ENCODE measurements at places on chromosomes 6 and 20. TPM values are rescaled to one million over a fixed set of nuclear protein-coding genes. Genes with fewer than 3 reads are reported as not detected.

ZSCAN31 gene
- 11.9 TPM for polyA plus RNA-seq

NMBR gene
- polyA plus RNA-seq: 0.29 TPM

DNA sequence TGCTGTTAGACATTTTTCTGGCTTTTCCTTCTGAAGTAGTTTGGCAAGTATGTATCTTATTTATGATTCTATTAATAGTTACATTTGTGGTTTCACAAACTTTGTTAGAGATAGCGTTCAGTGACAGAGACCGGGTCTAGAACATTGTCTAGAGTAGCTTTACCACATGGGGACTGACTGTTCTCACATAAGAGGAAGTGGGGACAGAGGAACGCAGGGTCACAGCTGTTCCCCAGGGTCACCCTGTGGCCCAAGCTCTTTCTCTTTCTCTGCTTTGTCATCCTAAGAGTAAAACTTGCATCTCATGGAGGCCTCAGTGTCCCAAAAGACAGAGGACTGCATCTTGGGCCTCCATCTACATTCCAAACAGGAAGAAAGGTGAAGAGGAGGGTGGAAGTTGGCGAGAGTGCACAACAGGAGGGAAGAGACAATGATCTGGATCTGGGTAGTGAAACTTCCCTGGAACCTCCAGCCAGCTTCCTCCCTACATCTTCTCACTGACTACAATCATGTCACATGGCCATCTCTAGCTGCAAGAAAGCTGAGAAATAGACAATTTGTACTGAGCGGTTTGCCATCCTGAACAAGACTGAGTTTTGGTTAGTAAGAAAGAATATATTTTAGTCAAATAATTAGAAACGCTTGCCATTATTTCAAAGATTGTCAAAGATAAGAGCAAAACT, 645.8 kb upstream of the ARID1B start:
- no peak for DNase-seq

DNA sequence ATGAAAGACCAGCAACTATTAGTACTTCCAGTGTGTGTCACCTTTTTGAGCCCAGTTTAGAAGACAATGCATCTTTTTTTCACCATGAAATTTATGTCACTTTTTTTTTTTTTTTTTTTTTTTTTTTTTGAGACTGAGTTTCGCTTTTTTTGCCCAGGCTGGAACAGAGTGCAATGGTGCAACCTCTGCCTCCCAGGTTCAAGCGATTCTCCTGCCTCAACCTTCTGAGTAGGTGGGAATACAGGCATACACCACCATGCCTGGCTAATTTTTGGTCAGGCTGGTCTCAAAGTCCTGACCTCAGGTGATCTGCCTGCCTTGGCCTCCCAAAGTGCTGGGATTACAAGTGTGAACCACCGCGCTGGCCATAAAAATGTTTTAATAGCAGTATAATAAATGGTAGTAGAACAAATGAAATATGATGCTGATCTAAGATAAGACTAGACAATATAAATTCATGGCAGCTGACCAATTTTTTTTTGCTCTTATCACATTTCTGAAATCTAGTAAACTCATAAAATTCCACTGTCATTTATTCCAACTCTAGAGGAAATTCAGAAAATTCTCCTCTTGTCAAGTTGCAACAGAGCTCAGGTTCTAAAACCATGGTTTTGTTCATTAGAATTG, 21.3 kb downstream of the NHSL1 start:
- no peak for DNase-seq

- no peak for DNase-seq
Observed at GRCh38 chr6:71277926-71278600, 10.5 kb upstream of the OGFRL1 start.

DNA sequence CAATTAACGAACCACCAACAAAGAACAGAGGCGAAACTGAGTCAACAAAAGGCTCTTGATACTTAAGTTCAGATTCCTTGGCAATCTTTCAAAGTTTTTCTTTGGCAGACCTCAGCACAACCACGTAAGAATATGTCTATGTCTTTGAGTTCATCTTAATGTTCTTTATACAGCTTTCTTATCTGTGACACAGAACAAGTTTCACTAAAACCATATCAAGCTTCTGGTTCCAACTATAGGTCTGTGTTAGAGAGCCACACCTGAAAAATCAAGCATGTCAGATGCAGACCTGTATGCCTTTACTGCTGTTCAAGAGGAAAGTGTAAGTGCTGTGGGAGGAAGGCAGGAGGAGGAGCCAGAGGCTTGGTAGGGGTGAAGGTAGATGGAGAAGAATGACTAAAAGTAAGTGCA, 271.3 kb downstream of the KHDC1L start:
- no peak for DNase-seq

- no peak for DNase-seq
Observed at GRCh38 chr6:158861686-158862381, 42.7 kb upstream of the EZR start.

DNA sequence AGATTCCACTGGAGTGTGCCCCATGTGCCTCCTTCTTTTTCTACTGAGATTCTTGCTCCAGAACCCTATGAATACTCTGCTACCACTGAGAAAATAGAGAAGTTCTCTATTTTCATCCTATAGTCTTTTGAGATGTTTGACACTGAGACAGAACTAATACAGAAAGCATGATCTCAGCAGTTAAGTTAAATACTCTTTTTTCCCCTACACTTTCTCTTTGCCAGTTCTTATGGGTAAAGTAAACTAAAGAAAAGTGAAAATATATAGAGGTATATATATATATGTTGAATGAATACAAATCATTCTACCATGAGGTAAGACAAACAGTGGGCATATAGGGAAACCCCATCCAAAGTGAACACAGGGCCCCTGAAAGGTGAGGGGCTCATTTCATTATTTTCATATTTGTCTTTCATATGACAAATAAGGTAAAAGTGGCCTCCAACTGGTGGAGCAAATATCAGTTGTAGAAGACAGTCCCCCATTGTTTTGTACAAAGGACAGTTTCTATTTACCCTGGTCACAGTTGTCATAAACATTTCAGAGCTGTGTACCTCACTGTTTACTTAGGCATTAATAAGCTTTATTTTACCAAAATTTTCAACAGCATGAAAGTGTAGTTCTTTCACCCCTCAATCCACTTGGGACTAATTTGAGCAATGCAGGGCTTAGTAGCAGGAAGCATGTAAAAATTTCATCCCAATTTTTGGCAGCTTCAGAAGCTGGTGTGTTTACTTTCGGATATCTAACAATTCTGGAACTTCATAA, 188.3 kb upstream of the MARCKS start:
- no peak for DNase-seq

- no peak for DNase-seq
Observed at GRCh38 chr6:3534599-3534998, 77.7 kb upstream of the SLC22A23 start.

Measured in right renal cortex interstitium (tissue), 3 donors.